RPMI7951 (cell line): ENCODE measurements at places on chromosomes 6 and 20. TPM values are rescaled to one million over a fixed set of nuclear protein-coding genes. Genes with fewer than 3 reads are reported as not detected.

The EPHA7 gene
- not detected in 2 replicates for total RNA-seq

The TPX2 gene
- 293 and 312 TPM in 2 replicates for total RNA-seq

The ZNF343 gene
- 15.6 and 22.8 TPM in 2 replicates for total RNA-seq

The ZSCAN26 gene
- total RNA-seq: 20.4 and 21.4 TPM in 2 replicates

The MAK gene
- total RNA-seq: not detected in 2 replicates

The TREML1 gene
- total RNA-seq: not detected in 2 replicates

The SLC12A5 gene
- 0.96 TPM in 1 of 2 replicates, not detected in the other for total RNA-seq

The UBD gene
- total RNA-seq: not detected in 2 replicates

The SAMD3 gene
- 0.96 and 1.2 TPM in 2 replicates for total RNA-seq

The PAX1 gene
- total RNA-seq: not detected in 2 replicates

The MMP24 gene
- total RNA-seq: 0.59 and 0.96 TPM in 2 replicates

The TBC1D32 gene
- 6.5 and 10.8 TPM in 2 replicates for total RNA-seq

The CTAGE9 gene
- total RNA-seq: not detected in 2 replicates

The PBOV1 gene
- total RNA-seq: not detected in 2 replicates

The FAM209B gene
- total RNA-seq: not detected in 2 replicates

The CD93 gene
- total RNA-seq: under 0.01 TPM in 1 of 2 replicates, not detected in the other

The IL20RA gene
- not detected in 2 replicates for total RNA-seq

The GPR63 gene
- total RNA-seq: 0.24 and 0.29 TPM in 2 replicates

The MDFI gene
- 2.6 and 5.0 TPM in 2 replicates for total RNA-seq

The CTCFL gene
- total RNA-seq: not detected in 2 replicates
